CD4-positive, alpha-beta T cell treated with Interleukin-2 at 100 ng/mL for 4 hours (primary cell): ENCODE measurements at places on chromosomes 1 and 21.
A peak's percentile ranks its signal among the peaks of the same experiment; 100 is the strongest.

GRCh38 chr1:90510143-90510542 is 207.0 kb downstream of the BARHL2 start:
- DNase-seq = no peak

- no peak for DNase-seq
Observed at GRCh38 chr1:215228193-215228592, 145.7 kb downstream of the KCNK2 start.

- DNase-seq = peak; percentile 39
Observed at GRCh38 chr1:26164036-26164860, 4.5 kb downstream of the C1orf232 start.

DNA sequence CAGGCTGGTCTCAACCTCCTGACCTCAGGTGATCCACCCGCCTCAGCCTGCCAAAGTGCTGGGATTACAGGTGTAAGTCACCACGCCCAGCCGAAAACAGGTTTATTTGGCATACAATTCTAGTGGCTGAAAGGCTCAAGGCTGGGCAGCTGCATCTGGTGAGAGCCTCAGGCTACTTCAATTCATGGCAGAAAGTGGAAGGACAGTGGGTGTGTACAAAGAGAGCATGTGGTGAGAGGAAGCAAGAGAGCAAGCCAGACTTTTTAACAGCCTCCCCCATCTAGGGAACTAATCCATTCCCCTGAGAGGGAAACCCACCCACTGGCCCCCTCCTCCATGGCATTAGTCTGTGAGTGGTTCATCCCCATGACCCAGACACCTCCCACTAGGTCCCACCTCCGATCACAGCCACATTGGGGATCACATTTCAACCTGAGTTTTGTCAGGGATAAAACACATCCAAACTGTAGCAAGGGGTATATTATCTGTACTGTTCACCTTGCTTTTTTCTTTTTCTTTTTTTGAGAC is 9.5 kb downstream of the BMP8A start:
- no peak for DNase-seq

DNA sequence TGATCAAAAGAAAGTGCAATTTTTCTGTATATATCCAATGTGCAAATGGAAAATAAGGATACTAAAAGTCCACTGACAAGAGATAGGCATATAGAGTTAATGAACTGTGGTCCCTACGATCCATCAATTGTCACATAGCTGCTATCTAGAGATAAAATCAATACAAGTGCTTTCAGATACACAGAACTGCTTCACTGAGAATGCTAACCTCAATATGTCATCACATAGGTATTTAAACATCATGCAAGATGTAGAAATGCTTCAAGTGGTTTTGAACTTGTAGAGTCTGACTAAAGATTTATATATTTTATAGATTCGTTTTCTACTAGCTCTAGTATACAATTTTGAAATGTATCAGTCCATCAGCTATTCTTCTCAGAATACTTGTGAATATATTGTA is 1604.7 kb downstream of the PLA2G4A start:
- no peak for DNase-seq

- no peak for DNase-seq
Observed at GRCh38 chr1:216140730-216141524, 282.3 kb downstream of the USH2A start.

DNA sequence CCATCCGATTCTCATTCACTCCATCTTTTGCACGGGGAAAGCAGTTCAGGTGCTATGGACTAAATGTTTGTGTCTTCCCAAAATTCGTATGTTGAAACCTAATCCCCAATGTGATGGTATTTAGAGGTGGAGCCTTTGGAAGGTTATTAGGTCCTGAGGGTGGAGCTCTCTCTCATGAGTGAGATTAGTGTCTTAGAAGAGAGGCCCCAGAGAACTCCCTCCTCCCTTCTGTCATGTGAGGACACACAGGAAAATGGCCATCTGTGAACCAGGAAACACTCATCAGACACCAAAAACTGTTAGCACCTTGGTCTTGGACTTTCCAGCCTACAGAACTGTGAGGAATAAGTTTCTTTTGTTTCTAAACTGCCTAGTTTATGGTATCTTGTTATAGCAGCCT is 15.8 kb upstream of the CCDC190 start:
- DNase-seq = no peak

DNA sequence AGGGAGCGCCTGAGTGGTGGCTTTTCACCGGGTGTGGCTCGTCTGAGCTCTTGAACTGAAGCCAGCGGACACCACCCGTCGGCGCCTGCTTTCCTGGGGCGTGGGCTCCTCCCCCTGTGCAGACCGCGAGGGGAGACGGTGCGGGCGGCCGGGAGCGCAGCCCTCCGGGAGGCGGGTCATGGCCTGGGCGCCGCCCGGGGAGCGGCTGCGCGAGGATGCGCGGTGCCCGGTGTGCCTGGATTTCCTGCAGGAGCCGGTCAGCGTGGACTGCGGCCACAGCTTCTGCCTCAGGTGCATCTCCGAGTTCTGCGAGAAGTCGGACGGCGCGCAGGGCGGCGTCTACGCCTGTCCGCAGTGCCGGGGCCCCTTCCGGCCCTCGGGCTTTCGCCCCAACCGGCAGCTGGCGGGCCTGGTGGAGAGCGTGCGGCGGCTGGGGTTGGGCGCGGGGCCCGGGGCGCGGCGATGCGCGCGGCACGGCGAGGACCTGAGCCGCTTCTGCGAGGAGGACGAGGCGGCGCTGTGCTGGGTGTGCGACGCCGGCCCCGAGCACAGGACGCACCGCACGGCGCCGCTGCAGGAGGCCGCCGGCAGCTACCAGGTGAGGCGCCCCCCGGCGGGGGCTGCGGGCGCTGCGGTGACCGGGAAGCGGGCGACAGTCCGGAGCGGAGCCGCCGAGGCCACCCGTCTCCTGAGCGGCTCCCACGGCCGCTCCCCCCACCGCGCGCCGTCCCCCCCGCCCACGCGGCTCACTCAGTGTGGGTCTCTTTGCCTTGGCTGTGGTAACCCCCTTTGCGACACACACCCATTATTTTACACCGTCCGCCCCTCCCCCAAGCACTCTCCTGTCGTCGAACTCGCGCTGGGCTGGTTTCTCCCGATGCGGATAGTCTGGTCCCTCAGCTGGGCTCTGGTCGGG is at the start of gene TRIM58:
Gene TRIM58 (plus strand): TSS at position 119 of the 916 bp plus-strand sequence. CDS start 60 bp downstream, at position 179.
- no peak for DNase-seq

DNA sequence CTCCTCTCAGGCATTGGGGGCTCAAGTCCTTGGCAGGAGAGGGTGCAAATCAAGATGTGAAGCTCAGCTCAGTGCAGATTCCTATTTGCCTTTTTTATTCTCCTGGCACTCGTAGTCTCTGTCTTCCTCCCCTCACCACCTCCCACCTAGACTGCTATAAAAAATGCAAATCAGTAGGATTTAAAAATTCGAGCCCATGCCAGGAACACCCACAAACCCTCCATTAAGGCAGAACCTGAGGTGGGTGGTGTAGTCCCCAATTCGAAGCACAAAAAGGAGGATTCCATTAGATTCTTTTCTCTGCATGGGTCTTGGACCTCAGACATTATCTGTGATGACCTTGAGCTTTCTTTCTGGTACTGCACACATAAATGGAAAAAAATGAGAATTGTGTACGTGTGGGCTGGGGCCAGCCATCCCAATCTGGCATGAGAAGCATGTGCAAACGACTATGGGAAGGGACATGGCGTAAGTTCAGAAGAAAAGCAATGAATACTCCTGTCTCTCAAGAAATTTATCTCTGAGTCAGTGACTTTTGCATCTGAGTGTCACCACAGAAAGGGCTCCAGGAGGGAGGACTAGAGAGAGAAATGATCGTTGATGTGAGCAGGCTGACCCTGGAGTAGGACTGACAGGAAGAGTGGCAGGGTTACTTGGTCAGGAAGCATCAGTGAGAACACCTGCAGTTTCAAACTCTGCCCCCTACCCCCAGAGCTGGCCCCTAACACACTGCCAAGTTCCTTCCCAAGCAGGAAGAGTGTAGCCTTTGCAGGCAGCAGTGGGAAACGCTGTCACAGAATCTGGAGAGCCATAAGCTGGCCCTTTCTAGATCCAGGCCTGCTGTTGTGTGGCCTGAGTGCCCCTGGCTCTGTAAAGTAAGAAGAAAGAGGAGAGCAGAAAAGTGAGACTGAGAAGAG is 1.7 kb downstream of the INKA2 start:
- no peak for DNase-seq

DNA sequence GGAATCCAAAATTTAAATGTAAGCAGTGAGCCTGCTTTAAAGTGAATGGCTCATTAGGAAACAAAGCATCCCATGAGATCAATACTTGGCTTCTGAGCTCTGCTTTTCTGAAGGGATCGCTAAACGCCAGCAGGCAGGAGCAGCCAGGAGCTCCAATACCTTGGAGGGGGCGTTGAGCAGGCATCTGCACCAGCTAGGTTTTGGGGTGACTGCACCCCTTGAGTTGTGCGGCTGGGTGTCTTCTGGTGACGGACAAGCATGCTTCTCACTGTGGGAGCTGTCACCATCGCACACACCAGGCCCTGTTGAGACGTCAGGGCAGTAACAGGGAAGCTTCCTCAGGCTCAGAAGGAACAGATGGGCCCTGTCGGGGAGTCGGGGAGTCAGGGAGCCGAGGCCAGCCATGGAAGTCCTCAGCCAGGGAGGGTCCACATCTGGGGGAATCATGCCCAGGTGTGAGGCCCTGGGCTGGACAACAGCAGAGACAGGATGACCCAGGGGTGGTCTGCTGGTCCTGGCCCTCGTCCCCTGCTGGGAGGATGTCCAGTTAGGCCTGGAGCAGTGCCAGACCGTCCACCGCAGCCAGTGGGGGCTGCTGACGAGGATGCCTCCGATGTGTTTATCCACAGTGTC is 57.9 kb upstream of the ADARB1 start:
- no peak for DNase-seq

- DNase-seq = no peak
Observed at GRCh38 chr1:81700728-81701470, 99.8 kb upstream of the ADGRL2 start.

- DNase-seq = no peak
Observed at GRCh38 chr1:1044455-1045078, 24.6 kb downstream of the AGRN start.

- no peak for DNase-seq
Observed at GRCh38 chr1:210706246-210706645, 377.5 kb downstream of the HHAT start.

DNA sequence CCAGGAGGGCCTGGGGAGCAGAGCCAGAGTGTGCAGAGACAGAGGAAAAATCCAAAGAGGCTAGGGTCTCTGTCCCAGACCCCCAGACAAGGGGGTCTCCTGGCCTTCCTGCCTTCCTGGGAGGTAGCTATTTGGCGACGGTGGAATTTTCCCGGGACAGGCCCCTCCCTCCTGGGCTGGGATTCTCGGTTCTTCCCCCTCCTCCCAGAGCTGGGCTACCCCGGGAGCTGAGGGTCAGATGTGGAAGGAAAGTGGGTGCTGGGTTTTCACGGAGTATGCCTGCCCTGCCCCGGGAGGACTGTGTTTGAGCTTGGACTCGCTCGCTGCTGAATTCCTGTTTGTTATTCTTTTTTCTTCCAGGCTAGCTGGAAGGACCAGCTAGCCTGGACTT is 759 bp downstream of the AMPD2 start:
- no peak for DNase-seq

GRCh38 chr1:201169203-201169602 is 14.9 kb upstream of the TMEM9 start:
- no peak for DNase-seq

DNA sequence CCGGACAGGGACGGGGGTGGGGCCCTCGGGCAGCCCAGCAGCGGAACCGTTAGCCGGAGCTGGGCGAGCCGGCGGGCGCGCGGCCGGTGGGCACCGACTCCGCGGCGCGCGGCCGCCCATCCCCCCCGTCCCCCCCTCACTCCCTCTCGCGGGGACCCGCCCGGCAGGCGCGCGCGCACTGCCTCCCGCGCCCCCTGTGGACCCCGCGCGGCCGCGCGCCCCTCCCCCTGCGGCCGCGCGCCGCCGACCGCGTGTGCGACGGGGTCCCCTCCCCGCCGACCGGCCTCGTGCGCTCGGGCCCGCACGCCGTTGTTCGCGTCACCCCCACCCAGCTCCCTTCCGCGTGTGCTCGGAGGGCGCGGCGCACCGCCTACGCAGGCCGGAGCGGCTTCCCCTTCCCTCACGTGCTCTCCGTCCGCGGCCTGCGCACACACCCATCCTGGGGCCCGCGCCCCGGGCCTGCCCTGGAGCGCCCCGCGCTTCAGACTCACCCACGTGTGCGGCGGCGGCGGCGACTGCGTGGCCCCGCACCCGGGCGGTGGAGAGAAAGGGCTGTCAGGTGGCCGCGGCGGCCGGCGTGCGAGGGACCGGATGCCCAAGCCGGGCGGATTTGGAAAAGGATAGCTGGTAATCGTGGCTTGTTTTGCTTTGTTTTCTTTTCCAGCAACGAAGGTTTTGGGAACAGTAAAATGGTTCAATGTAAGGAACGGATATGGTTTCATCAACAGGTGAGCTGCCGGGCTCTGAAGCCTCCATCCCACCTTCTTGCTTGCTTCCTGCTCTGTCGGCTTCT is 717 bp downstream of the YBX1 start:
- DNase-seq = peak; percentile 60

GRCh38 chr1:19735440-19736127 is 64.1 kb downstream of the TMCO4 start:
- DNase-seq = no peak

DNA sequence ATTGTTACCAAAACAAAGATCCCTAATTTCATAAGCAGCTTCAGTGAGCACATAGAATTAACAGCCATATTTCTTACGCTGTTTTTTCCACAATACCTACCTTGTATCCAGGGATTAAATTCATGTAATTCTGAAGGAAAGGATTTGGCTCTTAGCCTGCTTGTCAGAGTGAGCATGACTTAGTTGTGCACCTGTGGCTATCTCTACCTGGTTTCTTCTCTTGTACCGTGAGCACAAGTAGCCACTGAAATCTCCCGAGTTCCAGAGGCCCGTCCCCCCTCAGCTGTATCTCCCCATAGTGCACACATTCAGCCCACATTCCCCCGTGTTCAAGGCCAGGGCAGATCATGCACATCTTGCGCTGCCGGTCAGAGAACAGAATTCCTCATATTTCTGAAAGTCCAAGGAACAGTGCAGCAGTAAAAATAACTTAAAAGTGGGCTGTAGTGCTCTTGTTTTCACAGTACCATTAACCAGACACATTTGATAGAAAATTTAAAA is 2.3 kb downstream of the TENT5C start:
- no peak for DNase-seq

DNA sequence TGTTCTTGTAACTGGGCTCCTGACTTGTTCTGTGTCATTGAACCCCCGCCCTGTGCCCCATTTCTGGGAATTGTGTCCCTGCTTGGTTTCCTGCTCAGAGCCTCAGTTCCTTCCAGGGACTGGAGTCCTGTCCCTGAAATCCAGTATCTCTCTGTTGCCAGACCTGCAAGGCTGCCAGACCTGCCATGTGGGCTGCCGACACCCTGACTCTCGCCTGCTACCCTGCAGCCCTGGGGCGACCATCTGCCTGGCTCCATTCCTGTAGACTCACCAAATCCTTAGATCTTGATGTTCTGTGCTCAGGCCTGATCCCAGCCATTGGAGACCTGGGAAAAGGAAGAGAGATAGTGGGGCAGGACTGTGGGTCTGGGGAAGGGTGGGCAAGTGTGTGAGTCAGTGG is 383.3 kb upstream of the PROX1 start:
- no peak for DNase-seq

GRCh38 chr1:221272940-221273339 is 393.7 kb downstream of the HLX start:
- no peak for DNase-seq

DNA sequence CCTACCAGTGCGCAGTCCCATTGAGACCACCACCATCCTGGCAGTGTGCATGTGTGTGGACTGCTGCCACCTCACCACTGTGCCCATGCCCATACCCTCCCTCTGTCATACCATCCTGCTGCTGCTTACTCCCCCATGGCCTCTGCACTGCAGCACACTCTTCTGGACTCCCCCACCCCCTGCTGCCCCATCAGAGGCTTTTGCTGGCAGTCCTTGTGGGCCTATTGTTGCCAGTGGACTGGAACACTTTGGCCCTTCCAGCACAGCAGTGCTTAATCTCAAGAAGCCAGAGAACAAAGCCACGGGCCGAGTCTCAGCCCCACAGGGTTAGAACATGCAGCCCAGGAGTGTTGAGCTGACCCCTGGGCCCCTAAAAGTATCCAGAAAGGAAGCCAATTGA is 41.9 kb upstream of the IVNS1ABP start:
- DNase-seq = no peak
